ENCODE measurements at places on chromosomes 13 and 19. TPM values are rescaled to one million over a fixed set of nuclear protein-coding genes. Genes with fewer than 3 reads are reported as not detected.

GRCh38 chr19:42280815-42281145 is 11.7 kb downstream of the CIC start:
- H3K4me1 ChIP-seq = peaks cover 49% of the 10 kb centered on the region
- no peak for DNase-seq
- peak overlapping the region; percentile 70 for H3K4me3 ChIP-seq
- peak overlapping the region; percentile 94 for H3K27ac ChIP-seq
- H3K36me3 ChIP-seq = no peaks in the 10 kb centered on the region
- H3K27me3 ChIP-seq = no peaks in the 10 kb centered on the region

DNA sequence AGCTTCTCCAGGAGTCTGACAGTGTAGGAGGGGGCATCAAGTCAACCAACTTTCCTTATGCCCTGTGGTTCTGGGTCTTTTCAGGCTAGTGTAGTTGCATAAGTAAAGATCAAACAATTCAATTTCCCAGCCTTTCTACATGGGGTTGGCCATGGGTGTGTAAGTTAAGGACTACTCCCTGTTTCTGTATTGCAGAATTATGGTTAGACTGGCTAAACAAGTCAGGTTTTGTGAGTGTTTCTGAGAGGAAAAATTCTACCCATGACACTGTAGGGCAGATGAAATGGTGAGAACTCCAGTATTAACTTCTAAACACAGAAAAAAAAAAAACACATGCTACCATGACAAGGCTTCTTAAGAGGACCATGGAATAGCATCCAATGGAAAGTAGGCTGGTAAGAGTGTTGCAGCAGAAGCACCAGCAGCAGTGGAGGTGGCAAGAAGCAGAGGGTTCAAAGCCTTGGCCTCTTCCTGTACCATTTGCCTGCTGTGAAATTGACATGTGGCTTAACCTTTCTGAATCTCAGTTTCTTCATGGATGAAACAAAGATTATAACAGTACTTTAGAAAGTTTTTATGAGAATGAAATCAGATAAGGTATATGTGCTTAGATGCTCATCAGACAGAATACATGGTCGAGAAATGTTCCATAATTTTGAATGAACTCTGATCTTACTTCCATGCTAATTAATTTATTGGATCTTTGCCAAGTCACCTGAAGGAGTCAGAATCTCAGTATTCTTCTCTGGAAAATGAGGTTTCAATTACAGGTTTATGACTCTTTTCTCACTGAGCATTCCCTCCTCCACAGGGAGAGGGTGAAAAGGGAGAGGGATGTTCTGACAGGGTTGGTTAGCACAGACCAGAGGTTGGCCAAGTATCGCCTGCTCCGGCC is 11.4 kb upstream of the SCEL start:
- peaks cover 16% of the 10 kb centered on the region for H3K4me1 ChIP-seq
- H3K4me3 ChIP-seq = no peak overlapping the region
- H3K36me3 ChIP-seq = no peaks in the 10 kb centered on the region
- H3K27ac ChIP-seq = no peak overlapping the region

Gene MED25
- total RNA-seq = 77.7 TPM

DNA sequence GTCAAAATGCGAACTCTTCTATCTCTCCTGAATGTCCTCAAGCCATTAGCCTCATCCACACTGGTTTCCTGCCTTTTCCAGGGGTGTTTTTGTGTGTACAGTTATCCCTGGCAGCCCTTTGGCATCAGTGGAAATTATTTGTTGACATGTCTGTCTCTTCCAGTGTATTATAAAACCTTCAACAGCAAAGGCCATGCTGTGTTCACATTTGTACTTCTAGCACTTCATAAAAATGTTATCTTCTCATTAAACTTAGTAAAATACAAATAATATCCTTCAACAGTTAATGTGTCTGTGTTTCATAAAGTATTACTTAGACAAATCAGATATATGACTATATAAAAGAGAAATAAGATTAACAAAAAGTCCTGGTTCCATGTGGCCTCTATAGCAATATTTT is 359.5 kb upstream of the ARGLU1 start:
- H3K27me3 ChIP-seq = no peaks in the 10 kb centered on the region
- no peaks in the 10 kb centered on the region for H3K36me3 ChIP-seq
- no peak for DNase-seq

- no peak for DNase-seq
- no peaks in the 10 kb centered on the region for H3K4me1 ChIP-seq
- H3K36me3 ChIP-seq = no peaks in the 10 kb centered on the region
- no peak overlapping the region for H3K4me3 ChIP-seq
These were observed 256.0 kb downstream of the PCDH9 start for GRCh38 chr13:66974174-66974573.

DNA sequence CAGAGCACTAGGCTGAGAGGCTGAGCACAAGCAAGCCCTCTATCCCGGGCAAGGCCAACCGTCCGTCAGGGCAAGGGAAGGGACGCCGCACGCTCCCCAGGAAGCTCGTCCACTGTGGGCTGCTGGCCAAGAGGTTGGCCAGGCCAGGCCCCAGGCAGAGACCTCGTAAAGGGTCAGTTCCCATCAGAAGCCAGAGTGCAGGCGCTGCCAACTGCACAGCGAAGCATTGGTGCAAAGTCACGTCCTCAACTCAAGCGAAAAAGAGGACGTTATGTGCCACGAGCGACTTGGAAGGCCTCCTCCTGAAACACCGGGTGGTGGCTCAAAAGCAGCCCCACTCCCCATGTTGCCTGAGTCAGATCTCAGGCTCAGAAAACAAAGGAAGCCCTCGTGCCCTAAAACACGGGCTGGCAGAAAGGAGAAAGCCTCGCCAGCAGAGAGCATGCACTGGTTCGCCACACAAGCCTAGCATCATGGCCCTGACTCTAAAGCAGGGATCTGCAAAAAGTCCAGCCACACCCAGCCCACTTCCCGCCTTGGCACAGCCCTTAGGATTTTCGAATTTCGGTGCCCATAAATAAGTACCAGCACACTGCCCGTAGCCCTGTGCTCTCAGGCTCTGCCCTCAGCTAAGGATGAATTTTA is 4.7 kb downstream of the AKAP8 start:
- H3K4me1 ChIP-seq = peaks cover 19% of the 10 kb centered on the region
- DNase-seq = no peak
- H3K36me3 ChIP-seq = peaks cover 30% of the 10 kb centered on the region
- H3K27me3 ChIP-seq = no peaks in the 10 kb centered on the region

DNA sequence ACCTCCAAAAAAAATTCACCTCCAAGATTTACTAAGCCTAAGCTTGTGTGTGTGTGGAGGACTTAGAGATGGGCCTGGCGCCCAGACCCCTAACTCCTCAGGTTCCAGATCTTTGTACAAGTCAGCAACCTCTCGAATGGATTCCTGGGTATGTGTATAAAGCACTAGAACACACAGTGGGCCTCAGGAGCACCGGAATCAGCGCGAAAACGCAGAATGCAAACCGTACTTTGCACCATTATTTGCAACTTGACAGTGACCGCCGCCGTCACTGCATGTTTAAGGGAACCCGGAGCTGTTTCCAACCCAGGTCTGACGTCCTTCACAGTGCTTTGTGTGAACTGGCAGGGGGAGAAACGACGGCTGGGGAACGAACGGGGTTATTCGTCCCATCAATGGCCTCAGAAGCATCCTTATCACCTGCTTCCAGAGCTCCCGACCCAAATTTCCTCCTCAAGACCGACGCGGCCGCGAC is 688 bp downstream of the ZNF606 start:
- DNase-seq = no peak
- H3K27ac ChIP-seq = no peak overlapping the region
- H3K4me1 ChIP-seq = no peaks in the 10 kb centered on the region
- H3K27me3 ChIP-seq = no peaks in the 10 kb centered on the region

- no peaks in the 10 kb centered on the region for H3K36me3 ChIP-seq
- H3K4me3 ChIP-seq = no peak overlapping the region
- H3K27ac ChIP-seq = no peak overlapping the region
- DNase-seq = no peak
These were observed 5.7 kb downstream of the SLC7A9 start for GRCh38 chr19:32863841-32864240.

Gene GRK1
- not detected for total RNA-seq

DNA sequence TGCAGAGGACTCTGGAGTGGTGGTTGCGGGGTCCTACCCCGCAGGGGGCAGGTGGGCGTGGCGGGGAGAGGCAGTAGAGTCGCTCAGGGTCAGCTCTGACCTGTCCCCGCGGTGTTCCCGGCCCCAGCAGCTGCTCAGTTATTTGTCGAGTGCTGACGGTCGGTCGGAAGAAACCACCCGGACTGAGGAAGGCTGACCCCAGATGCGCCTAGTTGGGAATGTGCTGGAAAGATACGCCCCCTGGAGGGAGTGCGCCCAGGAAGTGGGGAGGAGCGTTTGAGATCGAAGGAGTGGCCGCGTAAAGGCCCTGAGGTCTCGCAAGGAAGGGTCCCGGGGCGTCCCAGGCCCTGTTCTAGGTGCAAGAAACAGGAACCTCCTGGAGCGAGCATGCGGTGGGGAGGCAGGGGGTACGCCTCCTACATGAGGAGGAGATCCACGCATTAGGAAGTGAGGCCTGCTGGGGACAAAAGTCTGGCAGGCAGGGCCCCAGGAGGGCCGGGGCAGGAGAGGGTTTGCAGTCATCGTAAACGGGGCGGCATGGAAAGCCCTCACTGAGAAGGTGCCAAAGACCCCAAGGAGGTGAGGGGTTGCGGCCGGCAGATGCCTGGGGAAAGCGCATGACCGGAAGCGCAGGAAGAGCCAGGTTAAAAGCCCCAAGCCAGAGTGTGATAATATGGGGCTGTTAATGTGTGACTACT is 9.2 kb downstream of the CCDC8 start:
- H3K27me3 ChIP-seq = no peaks in the 10 kb centered on the region
- H3K4me1 ChIP-seq = no peaks in the 10 kb centered on the region
- no peak overlapping the region for H3K27ac ChIP-seq

GRCh38 chr19:32359581-32359980 is 14.2 kb downstream of the ZNF507 start:
- peaks cover 53% of the 10 kb centered on the region for H3K36me3 ChIP-seq
- H3K27me3 ChIP-seq = no peaks in the 10 kb centered on the region
- H3K27ac ChIP-seq = no peak overlapping the region
- no peaks in the 10 kb centered on the region for H3K4me1 ChIP-seq

DNA sequence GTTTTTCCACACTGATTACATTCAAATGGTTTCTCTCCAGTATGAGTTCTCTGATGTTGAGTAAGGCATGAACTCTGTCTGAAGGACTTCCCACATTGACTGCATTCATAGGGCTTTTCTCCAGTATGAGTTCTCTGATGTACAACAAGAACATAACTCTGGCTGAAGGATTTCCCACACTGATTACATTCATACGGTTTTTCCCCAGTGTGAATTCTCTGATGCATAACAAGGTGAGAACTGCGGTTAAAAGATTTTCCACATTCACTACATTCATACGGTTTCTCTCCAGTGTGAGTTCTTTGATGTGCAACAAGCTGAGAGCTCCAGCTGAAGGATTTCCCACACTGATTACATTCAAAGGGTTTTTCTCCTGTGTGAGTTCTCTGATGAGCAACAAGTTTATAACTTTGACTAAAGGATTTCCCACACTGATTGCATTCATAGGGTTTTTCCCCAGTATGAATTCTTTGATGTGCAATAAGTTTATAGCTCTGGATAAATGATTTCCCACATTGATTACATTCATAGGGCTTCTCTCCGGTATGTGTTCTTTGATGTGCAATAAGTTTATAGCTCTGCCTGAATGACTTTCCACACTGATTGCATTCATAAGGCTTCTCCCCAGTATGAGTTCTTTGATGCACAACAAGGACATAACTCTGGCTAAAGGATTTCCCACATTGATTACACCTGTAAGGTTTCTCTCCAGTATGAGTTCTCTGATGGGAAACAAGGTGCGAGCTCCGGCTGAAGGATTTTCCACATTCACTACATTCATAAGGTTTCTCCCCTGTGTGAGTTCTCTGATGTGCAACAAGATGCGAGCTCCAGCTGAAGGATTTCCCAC is 23.5 kb downstream of the ZNF180 start:
- DNase-seq = no peak
- no peak overlapping the region for H3K27ac ChIP-seq
- H3K27me3 ChIP-seq = no peaks in the 10 kb centered on the region
- peaks cover 23% of the 10 kb centered on the region for H3K36me3 ChIP-seq

- H3K27me3 ChIP-seq = no peaks in the 10 kb centered on the region
- H3K27ac ChIP-seq = no peak overlapping the region
- H3K36me3 ChIP-seq = no peaks in the 10 kb centered on the region
- no peak overlapping the region for H3K4me3 ChIP-seq
- no peaks in the 10 kb centered on the region for H3K4me1 ChIP-seq
- DNase-seq = no peak
These were observed 1.5 kb upstream of the IGSF23 start for GRCh38 chr19:44611812-44612295.

Gene GARRE1
- total RNA-seq = 16.9 TPM

GRCh38 chr19:2353159-2353886 is 6.7 kb upstream of the TMPRSS9 start:
- H3K4me1 ChIP-seq = no peaks in the 10 kb centered on the region
- H3K27ac ChIP-seq = no peak overlapping the region
- H3K4me3 ChIP-seq = no peak overlapping the region
- no peaks in the 10 kb centered on the region for H3K27me3 ChIP-seq
- no peak for DNase-seq

DNA sequence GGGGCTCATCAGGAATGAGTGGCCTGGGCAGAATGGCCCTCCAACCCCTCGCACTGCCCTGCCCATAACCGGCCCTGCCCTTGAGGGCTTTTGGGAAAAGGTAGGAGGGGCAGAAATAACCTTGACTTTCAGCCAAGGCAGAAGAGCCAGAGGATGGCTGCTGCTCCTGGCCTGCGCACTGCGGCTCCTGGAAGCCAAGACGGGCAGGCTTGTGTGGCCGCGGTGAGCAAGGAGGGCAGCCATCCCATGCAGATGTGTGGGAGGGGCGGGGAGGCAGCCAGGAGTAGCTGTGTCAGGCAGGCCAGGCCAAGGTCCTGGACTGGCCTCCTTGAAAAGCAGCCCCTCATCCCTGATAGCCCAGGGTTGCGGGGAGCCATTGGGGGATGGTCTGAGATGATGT is 57.6 kb upstream of the URI1 start:
- no peak overlapping the region for H3K27ac ChIP-seq
- peaks cover 5% of the 10 kb centered on the region for H3K4me1 ChIP-seq
- no peaks in the 10 kb centered on the region for H3K36me3 ChIP-seq
- H3K4me3 ChIP-seq = no peak overlapping the region
- no peaks in the 10 kb centered on the region for H3K27me3 ChIP-seq

GRCh38 chr13:42553098-42554046 is 20.6 kb upstream of the TNFSF11 start:
- no peaks in the 10 kb centered on the region for H3K36me3 ChIP-seq
- no peaks in the 10 kb centered on the region for H3K4me1 ChIP-seq
- no peak overlapping the region for H3K4me3 ChIP-seq
- no peak for DNase-seq

DNA sequence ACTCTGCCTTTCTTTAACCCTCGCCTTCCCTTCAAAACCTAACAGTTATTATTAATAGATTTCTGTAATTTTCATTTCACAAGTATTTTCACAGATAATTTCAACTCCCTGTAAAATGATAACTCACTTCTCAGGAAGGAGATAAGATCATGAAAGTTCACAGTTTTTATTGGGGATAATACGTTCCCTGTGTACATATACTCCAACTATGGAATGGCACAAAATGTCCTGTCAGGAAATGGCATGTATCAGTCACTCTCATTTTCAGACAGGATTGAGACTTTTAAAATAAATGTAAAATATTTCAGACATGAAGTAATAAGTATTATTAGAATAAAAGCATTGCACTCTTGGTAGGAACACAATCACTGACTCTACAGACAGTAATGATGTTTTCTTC is 932 bp upstream of the TRAPPC2B start:
- peak overlapping the region; percentile 54 for H3K27ac ChIP-seq
- H3K4me1 ChIP-seq = peaks cover 9% of the 10 kb centered on the region
- H3K27me3 ChIP-seq = no peaks in the 10 kb centered on the region
- H3K36me3 ChIP-seq = 0 out of 2 replicates have a peak, but pooled peaks cover 8% of the 10 kb centered on the region
- H3K4me3 ChIP-seq = peak overlapping the region; percentile 40

Gene TSSK6
- total RNA-seq = 4.1 TPM
